ENCODE measurements at places on chromosomes 3 and 15.

- DNase-seq: no peak
Observed at GRCh38 chr15:81043935-81044575, 43.3 kb downstream of the TLNRD1 start.

GRCh38 chr3:165210132-165210531 lies 13.9 kb upstream of the SLITRK3 start:
- no peak for DNase-seq

DNA sequence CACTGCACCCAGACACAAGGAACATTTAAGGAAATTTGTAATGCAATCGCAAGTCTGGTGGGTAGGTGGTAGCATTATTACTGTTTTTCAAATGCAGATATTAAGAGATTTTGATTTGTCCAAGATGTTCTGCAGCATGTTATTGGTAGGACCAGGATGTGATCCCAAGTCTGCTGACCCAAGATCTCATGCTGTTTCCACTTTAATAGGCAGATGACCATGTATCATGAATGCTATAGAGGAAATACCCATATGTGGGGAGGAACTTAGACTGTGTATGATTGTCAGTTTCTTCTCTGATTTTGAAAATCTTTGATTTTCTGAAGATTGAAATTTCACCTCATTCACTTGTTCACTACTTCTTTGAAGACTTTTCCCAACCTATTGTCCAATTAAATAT lies 28.7 kb downstream of the ATP6V1A start:
- DNase-seq: no peak

DNA sequence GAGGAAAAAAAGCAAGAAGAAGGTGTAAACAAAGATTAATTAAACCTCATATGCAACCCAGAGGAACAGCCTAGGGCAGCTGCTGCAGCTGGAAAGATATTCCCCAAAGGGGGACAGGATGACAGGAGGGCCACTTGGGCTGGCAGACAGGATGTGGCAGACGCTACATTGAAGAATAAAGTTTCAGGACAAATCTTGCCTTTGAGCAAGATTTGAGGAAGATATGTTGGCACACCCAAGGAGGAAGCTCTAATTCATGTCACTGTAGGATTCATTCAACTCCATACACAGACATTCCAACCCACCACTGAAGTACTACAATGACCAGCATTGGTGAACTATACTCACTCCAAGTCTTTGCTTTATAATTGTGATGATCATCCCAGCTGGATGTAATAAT lies 504.0 kb downstream of the SHQ1 start:
- DNase-seq: no peak

- DNase-seq: no peak
Observed at GRCh38 chr3:52468336-52468735, 12.9 kb downstream of the NISCH start.

GRCh38 chr3:193593668-193594030 lies 641 bp downstream of the OPA1 start:
- peak; percentile 31 for DNase-seq

DNA sequence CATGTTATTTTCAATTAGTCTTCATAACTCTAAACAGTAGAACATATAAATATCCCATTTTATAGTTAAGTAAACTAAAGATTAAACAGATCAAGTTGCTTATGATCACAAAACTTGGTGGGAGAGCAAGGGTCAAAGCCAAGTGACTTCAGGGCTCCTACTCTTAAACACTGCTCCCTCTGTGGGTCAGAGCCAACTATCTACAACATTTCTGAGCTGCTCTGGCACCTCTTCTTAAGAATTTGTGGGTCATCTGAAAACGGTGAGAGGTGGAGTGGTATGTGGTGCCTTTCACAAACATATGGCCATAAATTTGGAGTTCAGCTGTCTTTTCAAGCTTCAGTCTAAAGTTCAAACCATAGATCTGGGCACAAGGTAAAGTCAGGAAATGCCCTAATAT lies 10.9 kb downstream of the ATG3 start:
- no peak for DNase-seq

- no peak for DNase-seq
Observed at GRCh38 chr3:105798381-105798934, 70.4 kb downstream of the CBLB start.
